Inflammatory macrophage treated with lipopolysaccharide for 1 hour (primary cell): ENCODE measurements at places on chromosomes 12 and 14.

GRCh38 chr12:52364901-52365489 is 2.3 kb downstream of the KRT85 start:
- no peak for DNase-seq

GRCh38 chr14:27065886-27066285 is 468.1 kb upstream of the NOVA1 start:
- no peak for DNase-seq

DNA sequence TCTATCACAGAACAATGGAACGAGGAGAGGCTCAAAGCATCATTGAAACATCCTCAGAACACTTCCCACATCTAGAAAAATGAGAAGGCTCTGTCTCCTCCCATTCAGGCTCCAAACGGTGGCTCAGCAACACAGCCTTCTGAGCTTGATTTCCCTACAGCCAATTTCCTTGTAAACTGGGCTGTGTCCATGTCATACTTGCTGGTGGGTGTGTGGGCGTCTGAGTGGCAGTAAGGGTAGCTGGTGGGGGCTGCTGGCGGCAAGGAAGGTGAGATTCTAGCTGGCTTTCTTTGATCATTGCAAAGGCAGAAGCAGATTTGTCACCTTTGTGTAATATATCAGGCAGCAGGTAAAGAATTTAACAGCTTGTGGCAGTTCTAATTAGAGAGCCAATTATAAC is 163.7 kb downstream of the CALM1 start:
- DNase-seq = no peak

DNA sequence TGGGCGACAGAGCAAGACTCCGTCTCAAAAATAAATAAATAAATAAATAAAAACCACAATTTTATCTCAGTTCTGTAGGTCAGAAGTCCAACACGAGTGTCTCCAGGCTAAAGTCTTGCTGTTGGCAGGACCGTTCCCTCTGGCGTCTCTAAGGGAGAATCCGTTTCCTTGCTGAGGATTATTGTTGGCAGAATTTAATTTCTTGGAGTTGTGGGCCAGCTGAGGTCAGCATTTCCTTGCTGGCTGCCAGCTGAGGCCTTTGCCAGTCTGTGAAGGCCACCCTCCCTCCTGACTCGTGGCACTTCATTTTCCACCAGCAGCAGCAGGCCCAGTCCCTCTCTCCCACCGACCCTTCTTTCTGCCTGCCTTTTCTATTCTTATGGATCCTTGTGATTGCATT is 17.2 kb downstream of the PSMC1 start:
- no peak for DNase-seq

GRCh38 chr12:94208622-94208966 is 60.2 kb downstream of the PLXNC1 start:
- no peak for DNase-seq

DNA sequence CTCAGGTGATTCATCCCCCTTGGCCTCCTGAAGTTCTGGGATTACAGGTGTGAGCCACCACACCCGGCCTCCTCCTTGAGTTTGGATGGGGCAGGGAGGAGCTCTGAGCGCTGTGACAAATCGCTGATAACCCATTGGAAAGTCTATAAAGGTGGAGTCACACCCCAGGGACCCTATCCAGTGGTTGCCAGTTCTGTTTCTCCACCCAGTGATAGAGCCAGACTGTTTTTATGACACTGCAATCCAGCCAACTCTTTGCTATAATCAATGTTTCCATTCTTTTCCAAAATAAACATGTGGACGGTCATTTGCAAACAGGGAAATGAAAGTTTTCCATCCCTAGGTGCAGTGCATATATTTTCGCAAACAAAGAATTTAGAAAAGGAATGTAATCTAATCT is 142.0 kb upstream of the PELI2 start:
- DNase-seq = no peak

GRCh38 chr14:68843471-68844209 is 50.8 kb upstream of the ZFP36L1 start:
- peak; percentile 31 for DNase-seq

DNA sequence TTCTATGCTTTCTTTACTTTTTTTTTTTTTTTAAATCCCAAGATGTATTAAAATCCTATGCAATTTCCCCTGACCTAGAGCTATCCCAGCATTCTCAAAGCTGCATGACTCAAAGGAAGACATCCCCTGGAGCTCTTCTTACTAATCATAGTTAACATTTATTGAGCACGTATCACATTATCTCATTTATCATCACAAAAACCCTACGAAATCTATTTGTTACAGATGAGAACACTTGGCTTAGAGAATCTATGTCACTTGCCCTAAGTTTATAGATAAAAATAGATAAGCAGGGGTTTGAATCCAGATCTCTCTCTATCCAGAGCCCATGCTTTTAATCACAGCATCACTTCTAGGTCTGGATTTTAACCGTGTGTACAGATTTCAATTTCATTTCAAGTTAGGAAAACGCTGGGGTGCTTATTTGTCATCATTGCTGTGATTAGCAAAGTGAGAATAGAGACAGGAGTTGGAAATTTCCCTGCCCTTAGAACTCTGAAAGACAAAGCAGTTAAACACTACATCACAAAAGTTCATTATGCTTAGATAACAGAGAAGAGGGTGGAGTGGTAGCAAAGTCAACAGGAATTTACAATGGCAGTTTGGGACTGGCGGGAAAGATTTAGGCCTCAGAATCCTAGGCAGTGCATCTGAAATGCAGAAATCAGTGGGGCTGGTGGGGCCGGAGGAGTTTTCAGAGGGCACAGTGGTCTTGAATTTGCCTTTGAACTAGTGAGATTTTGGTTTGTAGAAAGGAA is 177.7 kb upstream of the FRMD6 start:
- DNase-seq = no peak

- no peak for DNase-seq
Measured at GRCh38 chr12:29566441-29566840, 69.0 kb upstream of the OVCH1 start.

- DNase-seq = peak; percentile 69
Measured at GRCh38 chr14:100849115-100849781, 23.3 kb downstream of the MEG3 start.

DNA sequence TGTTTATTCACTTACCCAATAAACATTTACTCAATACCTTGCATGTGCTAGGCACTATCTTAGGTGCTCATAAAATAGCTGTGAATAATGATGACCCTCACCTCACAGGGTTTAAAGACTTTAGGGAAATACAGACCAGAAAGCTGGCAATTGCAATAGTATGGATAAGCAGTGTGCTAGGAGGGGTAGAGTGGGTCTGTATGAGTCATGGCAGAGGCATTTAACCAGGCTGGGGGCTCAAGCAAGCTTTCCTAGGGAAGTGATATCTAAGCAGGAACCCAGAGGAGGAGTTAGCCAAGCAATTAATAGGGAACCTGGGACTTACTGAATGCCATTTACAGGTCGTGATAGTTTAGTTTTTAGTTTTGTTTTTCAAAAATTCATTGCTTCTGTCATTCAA is 123.9 kb upstream of the CCDC198 start:
- DNase-seq = no peak

DNA sequence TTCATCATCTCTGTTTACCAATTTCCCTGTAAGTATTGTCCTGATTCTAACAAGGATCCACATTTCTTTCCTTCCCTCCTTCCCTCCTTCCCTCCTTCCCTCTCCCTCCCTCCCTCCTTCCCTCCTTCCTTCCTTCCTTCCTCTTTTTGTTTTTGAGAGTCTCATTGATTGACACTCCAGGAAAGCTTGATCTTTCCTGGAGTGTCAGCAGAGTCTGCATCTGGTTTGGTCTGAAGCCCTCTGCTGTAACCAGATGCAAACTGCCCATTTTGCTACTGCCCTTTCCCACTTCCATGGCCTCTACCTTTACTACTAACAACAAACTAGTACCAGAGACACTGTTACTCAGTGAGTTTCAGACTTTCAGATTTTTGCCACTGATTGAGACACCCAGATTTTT is 14.4 kb upstream of the OR6C65 start:
- no peak for DNase-seq

- no peak for DNase-seq
Measured at GRCh38 chr12:11133162-11133561, 1.3 kb downstream of the TAS2R30 start.

DNA sequence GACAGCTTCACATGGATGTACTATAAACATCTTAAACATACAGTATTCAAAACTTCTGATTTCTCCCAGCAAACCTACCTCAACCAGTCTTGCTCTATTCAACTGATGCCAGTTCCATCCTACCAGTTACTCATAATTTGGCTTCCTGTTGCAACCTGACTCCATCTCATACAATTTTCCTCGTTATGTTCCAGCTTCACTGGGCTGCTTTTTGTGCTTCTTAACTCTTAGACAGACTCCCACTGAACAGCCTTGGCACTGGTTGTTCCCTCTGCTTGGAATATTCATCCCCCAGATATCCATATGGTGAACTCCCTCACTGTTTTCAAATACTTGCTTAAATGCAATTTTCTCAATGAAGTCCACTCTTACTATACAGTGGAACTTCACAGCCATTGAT is 249.2 kb downstream of the AEBP2 start:
- DNase-seq = no peak

GRCh38 chr12:94187361-94187760 is 39.0 kb downstream of the PLXNC1 start:
- no peak for DNase-seq

DNA sequence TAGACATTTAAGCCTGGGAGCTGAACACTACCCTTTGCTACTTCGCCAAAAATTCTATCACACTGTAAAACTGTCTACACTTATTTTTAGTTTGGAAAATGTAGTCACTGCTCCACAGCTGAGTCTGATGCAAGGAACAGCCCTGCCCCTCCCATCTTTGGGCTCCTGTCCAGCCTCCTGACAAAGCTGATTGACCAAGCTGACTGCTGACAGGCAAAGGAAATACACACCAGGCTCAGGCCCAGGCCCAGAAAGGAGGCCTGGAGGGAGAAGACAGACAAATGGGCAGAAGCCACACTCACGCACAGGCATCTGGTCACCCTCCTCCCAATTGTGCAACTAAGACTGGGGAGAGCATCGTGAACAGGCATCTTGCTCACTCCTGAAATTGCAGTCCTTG is 55.3 kb downstream of the ISCA2 start:
- no peak for DNase-seq

- no peak for DNase-seq
Measured at GRCh38 chr12:55997535-55997859, 421 bp downstream of the SUOX start.

GRCh38 chr14:105378199-105378598 is 20.1 kb upstream of the TEX22 start:
- DNase-seq = no peak

- no peak for DNase-seq
Measured at GRCh38 chr14:94562941-94563883, 2.0 kb downstream of the SERPINA4 start.

DNA sequence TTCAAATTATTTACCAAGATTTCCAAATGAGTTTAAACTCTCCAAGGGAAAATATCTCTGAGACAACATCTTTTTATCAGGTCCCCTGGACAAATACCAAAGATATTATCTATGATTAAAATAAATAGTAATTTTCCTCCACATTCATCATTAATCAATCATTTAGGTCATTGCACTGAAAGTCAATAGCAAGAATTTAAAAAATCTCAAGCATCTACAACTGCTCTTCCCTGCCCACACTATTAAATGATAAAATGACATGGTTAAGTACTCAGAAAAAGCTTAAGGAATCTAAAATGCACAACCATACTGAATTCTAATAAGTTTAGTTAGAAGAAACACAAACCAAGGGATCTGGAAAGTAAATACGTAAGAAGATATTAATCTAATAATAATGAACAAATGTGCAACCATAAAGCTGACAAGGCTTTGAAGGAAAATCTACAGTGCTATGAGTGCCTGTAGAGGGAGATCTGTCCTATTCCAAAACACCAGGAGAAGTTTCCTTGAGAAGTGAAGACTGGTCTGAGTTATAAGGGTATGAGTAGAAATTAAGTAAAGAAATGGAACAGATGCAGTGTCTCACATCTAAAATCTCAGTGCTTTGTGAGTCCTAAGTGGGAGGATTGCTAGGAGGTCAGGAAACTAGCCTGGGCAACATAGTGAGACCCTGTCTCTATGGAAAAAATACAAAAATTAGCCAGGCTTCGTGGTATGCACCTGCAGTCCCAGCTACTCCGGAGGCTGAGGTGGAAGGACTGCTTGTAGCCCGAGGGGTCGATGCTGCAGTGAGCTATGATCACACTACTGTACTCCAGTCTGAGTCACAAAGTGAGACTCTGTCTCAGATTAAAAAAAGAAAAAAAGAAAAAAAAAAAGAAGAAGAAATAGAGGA is 19.2 kb downstream of the INTS13 start:
- DNase-seq = no peak

DNA sequence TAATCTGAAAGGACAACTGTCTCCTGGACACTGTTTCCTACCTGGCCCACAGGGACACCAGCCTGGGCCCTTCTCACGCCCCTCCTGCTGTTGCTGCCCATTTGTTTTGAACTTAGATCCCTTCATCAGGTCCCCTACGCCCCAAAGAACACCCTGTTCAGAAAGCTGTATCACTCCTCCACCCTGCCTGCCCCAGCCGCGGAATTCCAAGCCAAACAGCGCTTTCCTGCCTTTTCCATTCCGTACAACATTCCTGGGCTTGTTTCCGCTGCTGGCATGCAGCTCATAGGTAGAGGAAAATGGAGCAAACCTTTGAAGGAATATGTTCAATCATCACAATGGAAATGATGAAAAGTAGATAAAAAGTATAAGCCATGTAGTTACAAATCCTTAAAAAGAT is 12.8 kb upstream of the GSG1 start:
- DNase-seq = no peak

DNA sequence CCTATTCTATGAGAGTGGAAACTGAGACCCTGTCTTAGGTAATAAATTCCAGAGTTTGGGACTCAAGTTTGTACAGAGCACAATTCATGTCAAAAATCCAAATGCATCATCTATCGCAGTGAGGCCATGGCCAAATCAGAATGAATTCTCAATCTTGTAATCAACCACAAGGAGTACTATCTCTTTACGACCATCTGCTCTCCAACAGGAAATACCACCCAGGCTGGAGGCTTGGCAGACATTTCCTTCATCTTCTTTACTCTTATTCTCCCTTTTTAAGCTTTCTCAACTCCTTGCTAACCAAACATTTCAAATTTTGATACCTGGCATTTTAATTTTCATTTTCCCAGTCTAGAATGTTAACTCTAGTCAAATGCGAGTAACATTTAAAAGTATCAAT is 32.7 kb upstream of the RNU6-7 start:
- no peak for DNase-seq

DNA sequence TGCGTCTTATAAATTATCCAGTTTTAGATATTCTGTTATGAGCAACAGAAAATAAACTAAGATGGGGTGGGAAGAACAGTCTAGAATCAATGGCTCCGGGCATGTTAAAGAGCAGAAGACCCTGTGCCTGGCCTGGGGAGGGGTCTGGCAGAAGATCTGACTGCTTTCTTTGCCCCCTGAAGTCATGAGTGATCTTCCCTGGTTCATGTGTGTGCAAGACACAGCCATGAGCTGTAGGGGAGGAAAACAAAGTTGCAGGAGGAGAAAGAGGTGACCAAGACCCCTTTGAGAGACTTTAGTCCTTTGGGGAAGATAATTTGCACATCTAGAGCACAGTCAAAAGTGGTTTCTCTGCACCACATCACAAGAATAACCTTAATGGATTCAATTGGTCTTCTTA is 4.8 kb downstream of the LACRT start:
- DNase-seq = no peak
